ENCODE measurements at places on chromosomes 1 and 21.
A peak's percentile ranks its signal among the peaks of the same experiment; 100 is the strongest.

DNA sequence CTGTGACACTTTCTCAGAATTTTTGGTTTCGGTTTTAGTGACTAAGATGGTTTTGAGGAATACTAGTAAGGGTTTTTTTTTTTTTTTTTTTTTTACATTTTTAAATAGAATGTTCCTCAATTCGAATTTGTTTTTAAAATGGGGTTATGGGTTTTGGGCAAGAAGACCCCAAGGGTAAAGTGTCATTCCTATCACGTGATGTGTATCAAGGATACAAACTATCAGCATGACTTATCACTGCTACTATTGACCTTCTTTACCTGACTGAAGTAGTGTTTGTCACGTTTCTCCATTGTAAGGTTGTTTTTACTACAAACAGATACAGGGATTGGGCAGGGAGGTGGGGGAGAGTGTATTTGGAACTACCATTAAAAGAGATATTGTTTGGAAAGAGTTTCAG is 781.1 kb upstream of the ADGRL4 start:
- no peak for DNase-seq

GRCh38 chr1:71583756-71584155 is 502.9 kb upstream of the ZRANB2 start:
- DNase-seq: no peak

- no peak for DNase-seq
Observed at GRCh38 chr1:15676010-15676409, 8.1 kb upstream of the PLEKHM2 start.

DNA sequence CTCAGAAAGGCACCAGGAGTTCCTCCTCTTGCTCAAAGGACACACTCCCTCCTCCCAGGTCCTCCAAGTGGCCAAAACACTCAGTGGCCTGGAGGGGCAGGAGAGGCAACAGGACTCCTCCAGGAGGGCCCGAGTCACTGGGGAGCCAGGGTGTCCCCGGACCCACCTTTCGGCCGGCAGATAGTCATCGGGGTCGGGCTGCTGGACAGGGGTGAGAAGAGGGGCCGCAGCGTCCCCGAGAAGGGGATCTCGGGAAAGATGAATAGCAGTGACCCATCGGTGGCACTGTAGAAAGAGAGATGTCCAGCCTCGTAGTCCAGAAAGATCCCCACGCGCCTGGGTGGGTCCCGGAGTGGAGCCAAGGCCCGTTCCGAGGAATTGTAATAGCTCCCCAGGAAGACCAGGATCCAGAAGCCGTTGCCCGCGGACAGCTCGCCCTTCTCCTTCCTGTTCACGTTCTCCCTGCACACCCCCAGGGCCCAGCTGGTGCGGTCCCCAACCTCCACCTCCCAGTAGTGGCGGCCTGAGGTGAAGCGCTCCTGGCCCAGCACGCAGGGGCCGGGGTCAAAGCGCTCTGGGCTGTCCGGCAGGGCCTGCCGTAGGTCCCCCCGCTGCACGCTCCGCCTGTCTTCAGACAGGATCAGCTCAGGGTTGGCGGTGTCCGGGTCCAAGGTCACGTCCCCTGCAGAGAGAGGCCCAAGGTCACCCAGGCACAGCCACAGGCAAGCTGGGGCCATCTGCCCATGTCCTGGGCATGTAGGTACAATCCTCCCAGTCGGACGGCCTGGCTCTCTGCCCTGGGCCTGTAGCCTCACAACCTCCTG is 11.9 kb downstream of the TRIM11 start:
- DNase-seq: no peak

DNA sequence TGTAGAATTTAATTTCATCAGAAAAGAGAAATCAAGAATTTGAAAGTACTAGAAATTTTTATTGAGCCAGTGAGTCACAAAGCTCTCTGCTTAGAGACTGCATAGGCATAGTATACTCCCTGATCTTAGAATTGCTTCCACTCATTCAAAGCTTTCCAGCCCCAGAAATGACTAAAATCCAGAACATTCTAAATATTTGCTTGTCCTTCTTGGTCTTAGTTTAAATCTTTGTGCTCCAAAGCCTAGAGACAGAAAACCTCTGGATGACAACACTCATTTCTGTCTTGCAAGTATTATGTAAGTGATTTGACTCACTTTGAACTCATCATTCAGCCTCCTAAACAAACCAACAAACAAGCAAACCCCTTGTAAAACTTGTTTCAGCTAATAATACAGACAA is 74.2 kb downstream of the PTPRC start:
- DNase-seq: peak; percentile 16

GRCh38 chr1:226607268-226607660 is 58.7 kb downstream of the STUM start:
- no peak for DNase-seq

DNA sequence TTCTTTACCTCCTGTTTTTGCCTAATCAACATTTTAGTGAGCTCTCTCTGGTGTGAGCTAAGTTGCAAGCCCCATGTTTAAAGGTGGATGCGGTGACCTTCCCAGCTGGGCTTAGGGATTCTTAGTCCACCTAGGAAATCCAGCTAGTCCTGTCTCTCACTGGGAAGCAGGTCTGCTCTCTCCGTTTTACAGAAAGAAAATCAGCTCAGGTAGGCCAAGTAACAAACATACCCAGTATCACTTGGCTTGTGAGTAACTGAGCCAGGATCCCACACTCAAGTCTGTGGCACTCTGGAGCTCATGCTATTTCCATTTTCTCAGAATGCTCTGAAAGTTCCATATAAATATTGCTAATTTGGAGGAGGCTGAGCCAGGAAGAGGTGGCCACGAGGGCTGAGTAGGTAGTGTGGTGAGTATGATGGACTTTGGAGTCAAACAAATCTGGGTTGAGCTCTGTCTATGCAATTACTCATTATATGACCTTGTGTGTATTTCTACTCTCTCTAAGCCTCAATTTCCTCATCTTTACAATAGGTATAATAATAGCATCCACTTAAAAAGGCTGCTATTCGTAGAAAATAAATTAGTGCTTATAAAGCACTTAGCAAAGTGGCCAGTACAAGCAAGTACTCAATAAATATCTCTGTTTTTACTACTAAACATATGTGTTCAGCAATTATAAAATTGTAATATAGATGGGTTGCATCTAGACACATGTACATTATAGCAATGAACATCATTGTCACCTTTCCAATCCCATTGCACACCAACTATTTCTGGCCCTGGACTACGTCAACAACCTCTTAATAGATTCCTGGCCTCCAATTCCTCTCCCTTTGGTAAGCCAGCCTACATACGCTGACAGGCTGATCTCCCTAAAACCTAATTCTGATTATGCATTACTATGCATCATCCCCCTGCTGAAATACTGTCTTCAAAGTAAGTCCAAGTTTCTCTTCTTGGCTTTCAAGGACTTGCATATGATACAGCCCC is 32.7 kb upstream of the DHCR24 start:
- DNase-seq: no peak

DNA sequence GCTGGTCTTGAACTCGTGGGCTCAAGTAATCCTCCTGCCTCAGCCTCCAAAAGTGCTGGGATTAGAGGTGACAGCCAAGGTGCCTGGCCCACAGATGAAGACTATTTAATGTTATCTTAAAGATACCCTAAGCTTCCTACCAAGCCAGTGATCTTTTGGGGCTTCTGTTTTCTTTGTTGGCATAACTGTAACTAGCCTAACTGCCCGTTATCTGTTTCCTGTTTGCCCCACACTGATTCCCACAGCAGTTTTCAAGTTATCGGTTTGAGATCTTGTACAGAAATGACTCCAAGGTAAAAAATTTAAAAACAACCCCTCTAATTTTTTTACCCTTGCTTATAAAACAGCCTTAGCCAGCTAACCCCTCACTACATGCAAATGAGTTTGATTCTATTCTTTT is 12.4 kb downstream of the SELL start:
- no peak for DNase-seq

- no peak for DNase-seq
Observed at GRCh38 chr1:176950736-176951324, 213.7 kb downstream of the ASTN1 start.

- DNase-seq: no peak
Observed at GRCh38 chr1:203048555-203049051, 22.3 kb downstream of the PPFIA4 start.

DNA sequence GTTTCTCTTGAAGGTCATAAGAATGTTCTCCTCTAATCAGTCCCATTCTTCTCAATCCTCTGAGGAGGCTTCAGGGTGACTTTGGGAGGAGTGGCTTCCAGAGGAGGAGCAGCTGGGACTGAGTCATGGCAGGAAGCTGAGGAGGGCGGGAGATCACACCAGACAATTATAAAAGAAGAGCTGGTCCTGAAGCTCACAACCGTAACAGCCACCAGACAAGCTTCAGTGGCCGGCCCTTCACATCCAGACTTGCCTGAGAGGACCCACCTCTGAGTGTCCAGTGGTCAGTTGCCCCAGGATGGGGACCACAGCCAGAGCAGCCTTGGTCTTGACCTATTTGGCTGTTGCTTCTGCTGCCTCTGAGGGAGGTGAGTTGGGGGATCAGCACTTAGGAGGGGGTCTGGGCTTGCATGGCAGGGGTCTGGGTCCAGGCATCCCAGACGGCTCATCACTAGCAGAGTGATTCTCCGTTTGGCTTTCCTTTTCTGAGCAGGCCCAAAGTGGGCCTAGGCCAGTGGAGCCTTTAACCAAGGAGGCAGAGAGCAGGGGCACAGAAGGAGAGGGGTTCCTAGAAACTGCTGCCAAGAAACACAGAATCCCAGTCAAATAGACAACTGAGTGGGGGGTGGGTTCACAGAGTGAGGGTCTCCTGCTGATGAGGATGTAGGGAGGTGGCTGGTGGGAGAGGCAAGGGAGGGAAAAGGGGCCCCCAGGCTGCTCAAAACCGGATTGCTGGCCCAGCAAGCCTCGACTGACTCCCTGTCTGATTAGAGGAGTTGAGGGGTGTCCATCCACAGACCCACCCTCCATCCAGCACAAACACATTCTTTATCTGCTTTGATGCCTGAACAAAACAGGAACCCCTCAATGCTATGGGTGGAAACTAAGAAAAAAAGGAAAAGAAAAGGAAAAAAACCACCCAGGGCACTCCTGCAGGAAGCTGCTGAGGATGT is at the start of gene ECM1:
Gene ECM1 (plus strand): TSS at position 198 of the 953 bp plus-strand sequence. CDS start 101 bp downstream, at position 299.
- DNase-seq: peak; percentile 81

DNA sequence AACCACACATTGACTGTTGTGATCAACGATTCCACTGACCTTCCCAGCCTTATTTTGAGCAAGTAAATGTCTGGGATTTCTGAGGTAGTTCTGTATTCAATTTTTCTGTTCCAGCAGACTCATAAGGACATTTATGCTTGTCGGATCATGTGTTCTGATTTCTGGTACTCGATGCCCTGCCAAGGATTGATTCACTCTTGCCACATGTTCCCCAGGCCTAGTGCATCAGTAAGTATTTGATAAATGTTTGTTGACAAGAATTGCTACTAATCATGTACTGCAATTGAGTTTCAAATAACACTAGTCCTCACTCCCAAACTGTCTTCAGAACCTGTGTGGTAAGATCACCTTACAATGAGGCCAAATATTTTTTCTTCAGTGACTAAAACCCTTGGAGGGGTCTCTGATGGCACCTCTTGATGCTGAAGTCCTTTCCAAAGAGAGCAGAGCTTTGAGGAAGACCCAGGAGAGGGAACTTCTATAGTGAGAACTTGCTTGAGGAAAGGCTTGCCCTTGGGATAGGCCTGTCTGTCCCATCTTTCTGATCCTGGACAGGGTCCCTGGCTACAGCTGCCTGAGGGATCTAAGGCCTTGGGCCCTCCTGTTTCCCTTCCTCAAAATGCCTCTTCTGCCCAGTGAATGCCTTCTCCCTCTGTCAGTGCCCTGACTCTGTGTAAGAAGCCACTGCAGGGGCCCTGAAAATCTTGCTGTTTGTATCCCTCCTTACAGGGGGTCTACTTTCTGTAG is 115.8 kb upstream of the FAM78B start:
- no peak for DNase-seq

DNA sequence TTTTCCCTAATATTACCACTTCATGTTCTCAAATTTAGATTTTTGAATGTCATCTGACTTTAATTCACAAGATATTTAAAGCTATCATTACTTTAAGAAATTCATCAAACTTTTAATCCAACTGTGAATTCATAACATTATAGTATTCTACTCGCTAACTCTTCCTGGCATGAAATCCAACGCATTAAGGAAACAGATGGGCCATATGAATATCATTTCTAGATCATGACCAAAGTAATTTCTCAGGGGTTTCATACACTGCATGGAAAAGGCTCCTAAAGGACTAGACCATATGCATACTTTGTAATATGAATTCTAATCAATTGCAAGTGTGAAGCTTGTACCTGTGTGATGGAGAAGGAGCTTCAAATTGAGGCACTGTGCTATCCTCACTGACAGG is 72.4 kb downstream of the COP1 start:
- DNase-seq: no peak

DNA sequence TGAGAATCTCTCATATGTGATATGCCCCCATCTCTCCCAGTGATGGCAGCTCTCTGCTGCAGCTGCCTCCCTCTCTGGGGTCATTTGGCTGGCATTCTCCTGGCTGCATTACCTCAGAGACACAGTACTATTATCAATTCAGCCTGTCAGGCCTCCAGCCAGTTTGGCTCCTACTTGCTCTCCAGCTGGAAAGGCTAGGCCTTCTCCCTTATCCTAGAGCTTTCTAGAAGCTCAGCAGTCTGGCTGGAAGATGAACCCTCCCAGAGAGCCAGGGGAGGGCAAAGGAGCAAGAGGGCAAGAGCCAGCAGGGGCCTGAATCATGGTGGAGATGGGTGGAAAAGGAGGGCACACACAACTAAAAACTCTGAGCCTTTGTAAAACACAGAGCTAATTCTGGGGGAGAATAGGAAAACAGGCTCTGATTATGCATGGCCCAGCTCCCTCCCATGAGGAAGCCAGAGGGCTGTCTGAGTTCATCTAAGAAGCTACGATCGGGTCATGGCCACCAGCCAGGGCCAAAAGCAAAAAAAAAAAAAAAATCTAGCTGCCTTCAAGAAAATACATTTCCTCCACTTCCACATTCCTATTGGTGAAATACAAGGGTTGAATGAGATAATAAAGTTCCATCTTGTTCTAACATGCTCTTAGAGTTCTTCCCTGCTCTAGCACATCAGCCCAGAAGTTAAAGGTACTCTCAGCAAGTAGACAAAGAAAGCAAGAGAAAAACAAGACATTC is 8.8 kb downstream of the LAMB3 start:
- peak; percentile 87 for DNase-seq

DNA sequence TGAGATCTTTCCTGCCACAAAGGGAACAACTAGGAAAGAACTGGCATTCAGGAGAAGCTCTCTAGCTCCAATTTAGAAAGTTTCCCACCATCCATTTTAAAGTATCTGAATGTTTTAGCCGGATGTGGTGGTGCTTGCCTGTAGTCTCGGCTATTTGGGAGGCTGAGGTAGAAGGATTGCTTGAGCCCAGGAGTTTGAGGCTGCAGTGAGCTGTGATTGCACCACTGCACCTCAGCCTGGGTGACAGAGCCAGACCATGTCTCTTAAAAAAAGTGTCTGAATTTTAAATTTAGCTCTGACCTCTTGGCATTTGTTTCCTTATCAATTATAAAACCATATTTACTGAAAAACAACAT is 67.2 kb downstream of the RPAP2 start:
- DNase-seq: no peak

DNA sequence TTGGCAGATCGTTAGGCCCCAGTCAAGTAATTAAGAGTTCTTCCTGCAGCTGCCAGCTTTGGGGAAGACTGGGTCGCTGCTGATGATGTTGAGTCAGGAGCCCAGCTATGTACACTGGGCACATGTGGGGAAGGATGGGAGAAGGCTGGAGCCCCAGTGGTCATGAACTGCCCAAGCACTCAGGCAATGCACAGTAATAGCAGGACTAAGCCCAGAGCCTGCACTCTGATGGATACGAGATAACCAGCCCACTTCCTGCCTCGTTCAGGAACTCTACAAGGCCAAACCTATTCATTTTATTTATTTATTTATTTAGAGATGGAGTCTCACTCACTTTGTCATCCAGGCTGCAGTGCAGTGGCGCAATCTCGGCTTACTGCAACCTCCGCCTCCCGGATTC is 81.1 kb upstream of the BTG3 start:
- DNase-seq: no peak

GRCh38 chr1:5729636-5730145 is 262.5 kb downstream of the NPHP4 start:
- no peak for DNase-seq
